ENCODE measurements at places on chromosomes 3 and 15. TPM values are rescaled to one million over a fixed set of nuclear protein-coding genes. Genes with fewer than 3 reads are reported as not detected.

DNA sequence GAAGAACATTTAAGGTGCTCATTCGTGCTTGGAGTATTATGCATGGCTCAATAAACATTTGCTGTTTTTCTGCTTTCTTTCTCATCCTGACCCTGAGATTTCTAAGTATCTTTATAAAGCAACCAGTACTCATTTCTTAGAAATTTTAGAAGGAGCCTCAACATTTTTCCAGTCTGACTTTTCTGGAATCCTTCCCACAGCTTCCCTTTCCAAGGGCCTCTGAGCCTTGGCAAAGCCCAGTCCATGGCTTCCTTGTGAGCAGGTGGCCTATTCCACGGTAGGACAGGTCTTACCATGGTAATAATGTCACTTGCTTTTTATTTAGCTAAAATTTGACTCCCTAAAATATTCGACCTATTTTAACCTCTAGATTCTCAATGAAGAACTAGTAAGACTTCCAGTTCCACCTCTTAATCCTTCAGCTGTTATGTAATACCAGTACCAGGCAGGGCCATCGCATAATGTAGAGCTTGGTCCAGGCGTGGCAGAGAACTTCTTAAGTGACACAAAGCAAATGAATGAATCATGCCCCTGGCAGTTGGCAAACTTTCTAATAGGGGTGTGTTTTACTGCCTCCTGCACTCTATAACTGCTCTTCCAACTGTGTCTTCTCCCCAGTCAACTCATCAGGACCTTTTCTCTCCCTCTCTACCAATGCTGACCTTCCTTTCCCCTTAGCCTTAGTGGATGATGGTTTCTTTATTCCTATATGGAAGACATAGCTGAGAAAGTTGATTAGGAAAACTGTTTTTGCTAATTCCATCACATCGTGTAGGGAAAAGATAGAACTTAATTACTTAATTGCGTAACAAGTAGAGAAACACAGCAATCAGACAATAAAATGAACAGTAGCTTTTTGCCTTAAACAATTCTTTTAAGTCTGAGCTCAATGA lies 894 bp upstream of the TM4SF4 start:
- DNase-seq: no peak
- no peak overlapping the region for H3K27ac ChIP-seq
- H3K27me3 ChIP-seq: peaks cover 4% of the 10 kb centered on the region
- no peaks in the 10 kb centered on the region for H3K36me3 ChIP-seq
- no peaks in the 10 kb centered on the region for H3K4me1 ChIP-seq

- H3K27ac ChIP-seq: no peak overlapping the region
- DNase-seq: no peak
- no peak overlapping the region for H3K4me3 ChIP-seq
- peaks cover 23% of the 10 kb centered on the region for H3K27me3 ChIP-seq
- H3K36me3 ChIP-seq: no peaks in the 10 kb centered on the region
These were observed 13.8 kb downstream of the TMEM266 start for GRCh38 chr15:76073554-76073953.

GRCh38 chr3:193688834-193689714 lies 96.1 kb downstream of the OPA1 start:
- no peak overlapping the region for H3K4me3 ChIP-seq
- H3K36me3 ChIP-seq: peaks cover 48% of the 10 kb centered on the region
- peaks cover 31% of the 10 kb centered on the region for H3K4me1 ChIP-seq
- peak overlapping the region; percentile 76 for H3K27ac ChIP-seq
- H3K27me3 ChIP-seq: no peaks in the 10 kb centered on the region
- DNase-seq: no peak

GRCh38 chr3:101643861-101644613 lies 32.9 kb downstream of the ZBTB11 start:
- peaks cover 44% of the 10 kb centered on the region for H3K36me3 ChIP-seq
- H3K27ac ChIP-seq: no peak overlapping the region
- DNase-seq: no peak
- peaks cover 12% of the 10 kb centered on the region for H3K4me1 ChIP-seq
- no peaks in the 10 kb centered on the region for H3K27me3 ChIP-seq
- H3K4me3 ChIP-seq: no peak overlapping the region

GRCh38 chr3:168988853-168989252 lies 674.7 kb downstream of the MECOM start:
- H3K27me3 ChIP-seq: no peaks in the 10 kb centered on the region
- H3K4me1 ChIP-seq: no peaks in the 10 kb centered on the region
- no peaks in the 10 kb centered on the region for H3K36me3 ChIP-seq
- H3K27ac ChIP-seq: no peak overlapping the region

The BFSP2 gene
- not detected for polyA plus RNA-seq

The KLHL40 gene
- not detected for polyA plus RNA-seq

The GOLGA6B gene
- not detected for polyA plus RNA-seq

The ITIH3 gene
- polyA plus RNA-seq: not detected

The CRYBG3 gene
- polyA plus RNA-seq: 0.08 TPM
